Stimulated activated CD8-positive, alpha-beta memory T cell treated with anti-CD3 and anti-CD28 coated beads, Interleukin-15, amount 100 ng/mL, for 4 hours (primary cell): ENCODE measurements at places on chromosomes 11 and 22.

DNA sequence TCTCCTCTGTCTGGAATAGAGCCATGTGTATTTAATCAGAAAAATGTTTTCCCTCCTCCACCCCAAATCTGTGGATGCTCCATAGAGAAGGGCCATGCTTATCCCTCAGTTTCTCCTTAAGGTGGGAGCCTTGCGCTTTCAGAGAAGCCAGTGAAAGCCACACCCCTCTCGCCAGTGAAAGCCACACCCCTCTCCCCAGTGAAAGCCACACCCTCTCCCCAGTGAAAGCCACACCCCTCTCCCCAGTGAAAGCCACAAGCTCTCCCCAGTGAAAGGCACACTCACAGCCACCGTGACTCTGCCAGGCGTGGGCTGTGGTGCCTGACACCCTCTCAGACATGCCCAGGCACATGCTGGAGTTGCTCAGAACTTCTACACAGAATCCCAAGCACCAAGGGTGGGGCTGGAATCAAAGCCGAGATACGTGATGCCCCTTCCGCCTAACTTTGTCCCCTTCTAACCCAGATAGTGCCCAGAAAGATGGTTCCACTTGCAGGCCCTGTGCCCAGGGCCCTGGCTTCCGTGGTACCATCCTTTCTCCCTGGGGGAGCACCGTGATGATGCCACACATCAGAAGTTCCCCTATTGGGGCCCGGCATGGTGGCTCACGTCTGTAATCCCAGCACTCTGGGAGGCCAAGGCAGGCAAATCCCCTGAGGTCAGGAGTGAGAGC lies 16.5 kb upstream of the PRR5 start:
- peak; percentile 73 for DNase-seq

DNA sequence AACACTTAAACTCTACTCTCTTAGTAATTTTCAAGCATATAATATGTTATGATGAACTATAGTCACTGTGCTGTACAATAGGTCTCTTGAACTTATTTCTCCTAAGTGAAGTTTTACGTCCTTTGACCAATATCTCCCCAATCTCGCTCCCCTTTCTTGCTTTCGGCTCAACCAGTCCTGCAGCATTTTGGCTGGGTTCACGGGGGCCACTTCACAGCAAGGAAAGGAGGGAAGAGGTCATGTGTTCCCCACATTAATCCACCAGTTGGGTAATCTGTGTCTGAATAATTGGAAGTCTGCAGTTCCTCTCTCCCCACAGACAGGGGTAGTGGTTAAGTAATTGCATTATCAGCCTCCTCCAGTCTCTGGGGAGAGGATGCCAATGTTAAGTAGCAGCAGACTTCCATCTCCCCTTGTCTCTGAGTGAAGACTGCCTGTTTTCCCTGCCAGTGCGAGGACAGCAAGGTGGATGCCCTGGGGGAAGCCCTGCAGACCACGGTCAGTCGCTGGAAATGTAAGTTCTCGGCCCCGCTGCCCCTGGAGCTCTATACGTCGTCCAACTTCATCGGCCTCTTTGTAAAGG lies 59.2 kb upstream of the CRTAM start:
- no peak for DNase-seq

DNA sequence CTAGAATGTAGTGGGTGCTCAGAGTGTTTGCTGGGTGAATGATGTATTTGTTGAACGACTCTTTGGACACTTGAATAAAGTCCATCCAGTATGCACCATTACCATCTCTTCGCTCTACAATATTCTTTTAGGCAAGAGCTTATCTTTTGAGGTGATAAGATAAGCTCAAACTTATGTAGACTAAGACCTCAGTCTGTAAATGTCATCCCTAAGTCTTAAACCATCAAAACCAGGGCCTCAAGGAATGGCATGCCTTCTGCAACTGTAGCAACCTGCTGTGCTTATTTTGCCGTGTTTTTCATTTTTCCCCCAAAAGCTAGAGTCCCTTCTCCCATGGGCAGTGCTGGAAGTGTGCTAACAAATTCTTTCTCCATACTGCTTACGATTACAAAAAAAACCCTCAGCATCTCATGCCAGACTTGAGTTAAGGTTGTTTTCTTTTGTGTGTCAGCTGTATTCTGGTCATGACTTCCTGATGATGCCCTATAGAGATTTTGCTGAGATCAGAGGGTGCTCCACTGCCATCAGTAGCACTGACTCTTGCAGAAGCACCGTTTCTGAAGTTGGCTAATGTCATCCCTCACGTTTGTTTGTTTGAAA lies 27.8 kb downstream of the LIMK2 start:
- no peak for DNase-seq

- no peak for DNase-seq
Observed at GRCh38 chr22:49006207-49007012, 821.3 kb downstream of the BRD1 start.

DNA sequence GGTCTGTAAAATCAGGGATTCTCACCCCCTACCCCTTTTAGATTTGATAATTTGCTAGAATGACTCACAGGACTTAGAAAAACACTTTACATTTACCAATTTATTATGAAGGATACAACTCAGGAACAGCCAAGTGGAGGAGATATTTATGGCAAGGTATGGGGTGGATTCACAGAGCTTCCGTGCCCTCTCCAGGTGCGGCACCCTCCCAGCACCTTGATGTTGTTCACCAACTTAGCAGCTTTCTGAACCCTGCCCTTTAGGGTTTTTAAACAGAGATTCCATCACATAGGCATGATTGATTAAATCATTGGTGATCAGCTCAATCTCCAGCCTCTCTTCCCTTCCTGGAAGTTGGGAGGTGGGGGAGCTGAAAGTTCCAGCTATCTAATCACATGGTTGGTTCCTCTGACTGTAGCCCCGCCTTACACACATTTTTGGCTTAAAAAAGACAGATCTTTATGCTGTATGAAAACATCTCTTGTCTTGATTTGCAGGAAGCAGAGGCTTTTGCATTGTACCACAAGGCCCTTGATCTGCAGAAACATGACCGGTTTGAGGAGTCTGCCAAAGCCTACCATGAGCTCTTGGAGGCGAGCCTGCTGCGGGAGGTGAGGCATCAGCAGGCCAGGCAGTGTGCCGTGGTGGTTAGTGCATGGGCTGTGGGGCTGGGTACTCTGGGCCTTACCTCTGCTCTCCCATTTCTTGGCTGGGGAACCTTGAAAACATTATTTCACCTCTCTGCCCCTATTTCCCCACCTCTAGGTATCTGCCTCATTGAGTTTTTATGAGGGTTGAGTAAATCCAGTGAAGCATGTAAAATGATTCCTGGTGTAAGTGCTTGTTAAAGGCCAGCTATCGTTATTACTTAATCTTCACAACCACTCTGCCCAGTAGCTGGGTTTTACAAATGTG lies 27.0 kb downstream of the CABIN1 start:
- DNase-seq: no peak

DNA sequence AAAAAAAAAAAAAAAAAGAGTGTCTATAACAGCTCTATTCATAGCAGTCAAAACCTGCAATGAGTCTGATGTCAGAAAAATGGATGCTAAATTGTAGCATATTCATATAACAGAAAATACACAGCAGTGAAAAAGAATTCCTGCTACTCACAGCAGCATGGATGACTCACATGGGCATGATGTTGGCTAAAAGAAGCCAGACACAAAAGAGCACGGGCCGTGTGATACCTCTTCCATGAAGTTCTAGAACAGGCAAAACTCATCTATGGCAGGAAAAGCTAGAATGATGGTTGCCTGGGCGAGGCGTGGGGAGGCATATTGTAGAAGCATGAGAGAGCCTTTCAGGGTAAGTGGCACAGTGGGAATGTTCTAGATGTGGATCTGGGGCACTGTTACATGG lies 18.9 kb downstream of the PLAAT3 start:
- DNase-seq: no peak

DNA sequence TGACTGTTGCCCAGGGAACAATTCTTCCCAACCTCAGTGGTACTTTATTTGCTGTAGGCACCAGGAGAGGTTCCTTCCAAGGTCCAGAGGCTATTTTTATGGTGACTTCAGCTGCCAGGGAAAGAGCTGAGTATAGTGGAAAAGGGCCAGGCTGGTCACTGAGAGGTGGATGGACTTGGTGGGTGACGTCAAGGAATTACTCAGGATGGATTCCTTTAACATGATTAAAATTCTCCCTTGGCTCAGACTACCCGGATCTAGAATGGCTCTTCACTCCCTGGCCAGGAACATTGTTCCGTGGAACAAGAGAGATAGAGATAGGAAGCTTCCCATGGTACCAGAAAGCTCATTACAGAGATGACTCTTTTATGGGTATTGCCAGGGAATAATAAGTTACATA lies 8.7 kb upstream of the CALCA start:
- no peak for DNase-seq

DNA sequence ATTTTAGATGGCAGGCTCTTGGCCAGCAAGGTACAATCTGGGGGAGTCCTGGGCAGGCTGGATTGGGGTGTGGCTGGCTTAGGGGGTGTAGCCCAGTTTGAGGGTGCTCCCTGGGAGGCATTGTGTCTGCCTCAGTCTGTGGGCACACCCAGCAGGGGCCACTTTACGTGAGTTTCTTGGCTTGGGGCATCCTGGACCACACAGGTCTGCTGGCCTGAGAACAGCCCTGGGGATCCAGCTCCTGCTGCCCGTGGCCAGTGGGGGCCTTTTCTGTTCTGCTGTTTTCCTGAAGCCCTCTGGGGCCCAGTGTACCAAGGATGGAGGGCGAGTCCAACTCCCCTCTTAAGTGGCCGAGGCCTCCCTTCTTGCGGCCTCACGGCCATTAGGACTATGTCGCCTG lies 71.9 kb downstream of the MPPED1 start:
- DNase-seq: no peak

GRCh38 chr11:2536440-2536989 lies 91.7 kb downstream of the KCNQ1 start:
- no peak for DNase-seq

- no peak for DNase-seq
Observed at GRCh38 chr11:122897606-122898210, 15.1 kb downstream of the JHY start.

GRCh38 chr11:86129740-86130540 lies 61.1 kb upstream of the PICALM start:
- no peak for DNase-seq
